ENCODE measurements at places on chromosomes 4 and X.

- H3K27me3 ChIP-seq = no peaks in the 10 kb centered on the region
- H3K4me3 ChIP-seq = no peak overlapping the region
- H3K4me1 ChIP-seq = no peaks in the 10 kb centered on the region
- DNase-seq = no peak
- no peaks in the 10 kb centered on the region for H3K36me3 ChIP-seq
Measured at GRCh38 chr4:1215141-1216075, 33.5 kb downstream of the CTBP1 start.

DNA sequence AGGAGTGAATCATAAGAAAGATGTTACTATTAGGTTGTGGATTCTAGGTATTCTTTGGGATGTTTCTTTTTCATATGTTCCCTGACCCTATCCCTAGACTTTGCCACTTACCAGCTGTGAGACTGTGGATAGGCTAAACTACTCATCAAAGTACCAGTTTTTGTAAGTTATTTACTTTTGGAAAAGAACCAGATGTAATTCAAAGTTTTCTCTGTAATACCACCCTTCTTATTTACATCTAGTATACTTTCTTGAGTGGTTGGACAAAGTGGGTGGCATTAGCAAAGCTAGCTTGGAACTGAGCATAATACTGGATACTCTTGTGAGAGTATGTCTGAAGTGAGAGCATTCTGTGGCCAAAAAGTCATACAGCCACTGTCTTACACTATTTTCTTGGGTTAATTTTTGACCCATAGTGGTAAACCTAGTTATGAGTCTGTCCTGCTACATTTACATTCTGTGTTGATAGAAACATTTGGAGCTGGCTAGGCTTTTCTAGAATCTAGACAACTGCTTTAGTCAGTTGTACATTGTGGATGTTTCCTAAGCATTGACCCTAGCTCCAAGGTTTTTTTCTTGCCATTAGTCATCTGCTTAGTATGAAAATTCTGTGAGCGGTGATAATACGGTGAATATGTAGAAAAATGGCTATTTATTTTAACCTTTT, 41.7 kb downstream of the KDM6A start:
- H3K4me3 ChIP-seq = no peak overlapping the region
- DNase-seq = no peak
- no peaks in the 10 kb centered on the region for H3K27me3 ChIP-seq
- no peak overlapping the region for H3K27ac ChIP-seq

GRCh38 chr4:138522366-138522765, 280.2 kb upstream of the SLC7A11 start:
- H3K4me3 ChIP-seq = no peak overlapping the region
- no peaks in the 10 kb centered on the region for H3K36me3 ChIP-seq
- DNase-seq = peak; percentile 61
- no peaks in the 10 kb centered on the region for H3K27me3 ChIP-seq
- no peaks in the 10 kb centered on the region for H3K4me1 ChIP-seq

DNA sequence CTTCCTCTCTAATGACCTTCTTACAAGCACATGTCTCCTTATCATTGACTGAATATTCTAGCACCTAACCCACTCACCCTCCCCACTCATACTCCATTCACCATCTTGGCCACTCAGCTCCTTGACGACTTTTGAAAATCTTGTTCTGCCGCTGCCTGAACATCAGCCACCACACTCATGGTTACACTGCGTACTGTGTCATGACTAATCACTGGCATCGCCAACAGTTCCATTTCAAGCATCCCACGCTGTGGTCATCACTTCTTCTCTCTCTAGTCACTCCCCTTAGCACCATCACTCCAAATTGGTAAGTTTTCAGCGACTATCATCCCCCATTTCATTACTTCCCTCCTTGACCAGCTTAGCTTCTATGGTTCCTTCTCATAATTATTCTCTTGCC, 352.8 kb downstream of the MAPK10 start:
- no peak for DNase-seq
- no peaks in the 10 kb centered on the region for H3K27me3 ChIP-seq
- no peaks in the 10 kb centered on the region for H3K4me1 ChIP-seq
- no peak overlapping the region for H3K27ac ChIP-seq

- DNase-seq = no peak
- H3K27ac ChIP-seq = no peak overlapping the region
- no peak overlapping the region for H3K4me3 ChIP-seq
- peaks cover 22% of the 10 kb centered on the region for H3K4me1 ChIP-seq
- H3K36me3 ChIP-seq = no peaks in the 10 kb centered on the region
Measured at GRCh38 chrX:134607523-134607922, 50.7 kb downstream of the PLAC1 start.

DNA sequence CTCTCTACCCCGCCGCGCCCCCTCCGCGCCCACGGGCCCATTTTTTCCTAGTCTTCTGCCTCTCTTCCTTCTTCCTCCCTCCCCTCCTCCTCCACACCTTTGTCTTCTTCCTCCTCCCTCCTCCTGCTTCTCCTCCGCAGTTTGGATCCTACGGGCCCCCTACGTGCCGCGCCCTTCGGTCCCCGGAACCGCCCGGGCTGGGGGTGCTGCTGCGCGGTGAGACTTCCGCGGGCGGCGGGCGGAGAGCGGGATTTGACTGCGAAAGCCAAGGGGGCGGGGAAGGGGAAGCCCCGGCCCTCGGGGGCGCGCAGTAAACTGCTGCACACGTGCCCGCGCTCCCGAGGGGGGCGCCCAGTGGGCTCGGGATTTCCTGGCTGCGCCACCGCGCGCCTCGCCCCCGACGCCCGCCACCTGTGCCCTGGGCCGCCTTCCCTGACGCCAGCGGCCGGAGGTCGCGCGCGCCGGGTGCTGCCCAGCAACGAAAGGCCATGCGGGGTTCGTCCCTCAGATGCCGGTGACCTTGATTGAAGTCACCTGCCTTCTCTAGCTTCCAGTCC, 3.3 kb upstream of the NKX3-2 start:
- DNase-seq = no peak
- no peak overlapping the region for H3K27ac ChIP-seq
- peaks cover 8% of the 10 kb centered on the region for H3K4me1 ChIP-seq
- peaks cover 25% of the 10 kb centered on the region for H3K27me3 ChIP-seq
- H3K4me3 ChIP-seq = peak overlapping the region; percentile 61

- no peaks in the 10 kb centered on the region for H3K27me3 ChIP-seq
- H3K36me3 ChIP-seq = no peaks in the 10 kb centered on the region
- DNase-seq = peak; percentile 49
- H3K4me3 ChIP-seq = no peak overlapping the region
- 0 out of 2 replicates have a peak, but pooled peaks cover 4% of the 10 kb centered on the region for H3K4me1 ChIP-seq
Measured at GRCh38 chr4:28277931-28278330, 1417.3 kb downstream of the STIM2 start.

GRCh38 chrX:112835019-112835418, 5.6 kb downstream of the AMOT start:
- no peak for DNase-seq
- no peaks in the 10 kb centered on the region for H3K4me1 ChIP-seq
- H3K27me3 ChIP-seq = no peaks in the 10 kb centered on the region
- no peak overlapping the region for H3K4me3 ChIP-seq
- no peaks in the 10 kb centered on the region for H3K36me3 ChIP-seq
- no peak overlapping the region for H3K27ac ChIP-seq

GRCh38 chr4:186826846-186827533, 103.3 kb upstream of the FAT1 start:
- H3K27me3 ChIP-seq = no peaks in the 10 kb centered on the region
- H3K27ac ChIP-seq = no peak overlapping the region
- H3K4me3 ChIP-seq = no peak overlapping the region
- no peaks in the 10 kb centered on the region for H3K36me3 ChIP-seq
- no peaks in the 10 kb centered on the region for H3K4me1 ChIP-seq
- no peak for DNase-seq

DNA sequence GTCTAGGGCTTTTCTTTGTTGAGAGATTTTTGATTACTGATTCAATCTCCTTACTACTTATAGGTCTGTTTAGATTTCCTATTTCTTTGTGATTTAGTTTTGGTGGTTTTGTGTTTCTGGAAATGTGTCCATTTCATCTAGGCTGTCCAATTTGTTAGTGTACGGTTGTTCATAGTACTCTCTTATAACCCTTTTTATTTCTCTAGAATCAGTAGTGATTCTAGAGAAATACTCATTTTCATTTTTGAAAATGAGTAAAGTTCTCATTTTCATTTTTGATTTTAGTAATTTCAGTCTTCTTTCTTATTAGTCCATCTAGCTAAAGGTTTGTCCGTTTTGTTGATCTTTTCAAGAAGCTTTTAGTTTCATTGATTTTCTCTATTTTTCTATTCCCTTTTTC, 7.5 kb downstream of the IL13RA1 start:
- H3K27ac ChIP-seq = no peak overlapping the region
- H3K36me3 ChIP-seq = no peaks in the 10 kb centered on the region
- DNase-seq = no peak
- H3K4me1 ChIP-seq = peaks cover 13% of the 10 kb centered on the region
- H3K4me3 ChIP-seq = no peak overlapping the region
- no peaks in the 10 kb centered on the region for H3K27me3 ChIP-seq

DNA sequence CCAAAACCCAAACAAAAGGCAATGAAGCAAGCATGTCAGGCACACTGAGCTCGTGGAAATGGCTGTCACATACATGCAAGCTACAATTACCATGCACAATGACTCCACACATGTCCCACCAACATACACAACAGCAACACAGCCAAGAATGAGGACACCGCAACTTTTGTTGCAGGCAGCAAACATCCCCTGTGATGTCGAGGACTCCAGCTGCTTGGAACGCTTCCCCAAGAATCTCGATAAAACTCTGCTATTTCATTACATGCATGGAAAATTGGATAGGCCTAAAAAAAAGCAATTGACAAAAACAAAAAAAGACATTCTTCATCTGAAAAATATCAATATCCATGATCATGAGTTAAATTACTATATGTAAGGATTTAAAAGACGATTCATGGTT, 11.8 kb downstream of the ANOS1 start:
- H3K27me3 ChIP-seq = no peaks in the 10 kb centered on the region
- no peaks in the 10 kb centered on the region for H3K4me1 ChIP-seq
- H3K27ac ChIP-seq = no peak overlapping the region
- H3K36me3 ChIP-seq = no peaks in the 10 kb centered on the region
- no peak overlapping the region for H3K4me3 ChIP-seq

DNA sequence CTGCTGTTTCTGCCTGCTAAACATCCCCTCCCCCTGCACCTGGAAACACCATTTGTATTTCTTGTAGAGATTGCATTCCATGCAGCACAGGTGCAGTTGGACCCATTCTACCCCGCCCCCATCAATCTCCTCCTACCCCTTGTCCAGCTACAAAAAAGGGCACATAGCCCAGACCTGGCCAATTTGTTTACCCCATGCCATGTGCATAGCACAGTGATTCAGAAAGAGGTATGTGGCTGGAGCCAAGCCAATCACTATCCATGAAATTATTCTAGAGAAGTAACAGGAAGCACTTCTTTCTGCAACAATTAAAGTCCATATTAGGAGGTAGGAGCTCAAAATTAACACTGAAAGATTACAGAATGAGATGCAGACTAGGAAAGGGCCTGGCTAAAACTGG, 20.2 kb upstream of the TMEM184C start:
- H3K4me1 ChIP-seq = peaks cover 15% of the 10 kb centered on the region
- no peak overlapping the region for H3K4me3 ChIP-seq
- DNase-seq = peak; percentile 90
- no peaks in the 10 kb centered on the region for H3K36me3 ChIP-seq

- H3K27me3 ChIP-seq = no peaks in the 10 kb centered on the region
- H3K27ac ChIP-seq = no peak overlapping the region
- H3K4me1 ChIP-seq = peaks cover 13% of the 10 kb centered on the region
- H3K36me3 ChIP-seq = no peaks in the 10 kb centered on the region
- no peak overlapping the region for H3K4me3 ChIP-seq
- DNase-seq = no peak
Measured at GRCh38 chr4:153322791-153323190, 21.7 kb upstream of the MND1 start.

GRCh38 chr4:177441061-177441802, 1.0 kb downstream of the AGA start:
- peak overlapping the region; percentile 88 for H3K4me3 ChIP-seq
- peaks cover 12% of the 10 kb centered on the region for H3K4me1 ChIP-seq
- peak overlapping the region; percentile 86 for H3K27ac ChIP-seq
- H3K36me3 ChIP-seq = no peaks in the 10 kb centered on the region

GRCh38 chr4:94897023-94897422, 139.3 kb downstream of the BMPR1B start:
- no peak overlapping the region for H3K4me3 ChIP-seq
- no peaks in the 10 kb centered on the region for H3K4me1 ChIP-seq
- DNase-seq = no peak
- H3K36me3 ChIP-seq = no peaks in the 10 kb centered on the region

DNA sequence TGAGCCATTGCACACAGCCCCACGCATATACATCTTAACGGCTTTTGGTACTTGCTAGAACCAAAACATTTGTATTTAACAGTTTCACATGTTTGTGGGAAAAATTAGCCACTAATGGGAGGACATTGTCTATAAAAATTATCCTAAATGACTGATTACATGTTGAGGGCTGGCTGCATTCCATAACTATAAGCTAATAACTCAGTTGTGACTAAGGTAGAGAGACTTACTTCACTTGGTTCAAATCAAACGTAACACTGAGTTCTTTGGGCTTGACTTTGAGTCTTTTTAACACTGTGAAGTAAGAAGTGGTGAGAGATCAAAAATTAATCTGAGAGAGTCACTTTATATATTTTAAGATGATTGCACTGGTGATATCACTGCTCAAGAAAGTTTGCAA, 47.9 kb upstream of the PGRMC2 start:
- H3K4me3 ChIP-seq = no peak overlapping the region
- no peaks in the 10 kb centered on the region for H3K36me3 ChIP-seq
- H3K4me1 ChIP-seq = peaks cover 19% of the 10 kb centered on the region
- no peaks in the 10 kb centered on the region for H3K27me3 ChIP-seq
- H3K27ac ChIP-seq = no peak overlapping the region

DNA sequence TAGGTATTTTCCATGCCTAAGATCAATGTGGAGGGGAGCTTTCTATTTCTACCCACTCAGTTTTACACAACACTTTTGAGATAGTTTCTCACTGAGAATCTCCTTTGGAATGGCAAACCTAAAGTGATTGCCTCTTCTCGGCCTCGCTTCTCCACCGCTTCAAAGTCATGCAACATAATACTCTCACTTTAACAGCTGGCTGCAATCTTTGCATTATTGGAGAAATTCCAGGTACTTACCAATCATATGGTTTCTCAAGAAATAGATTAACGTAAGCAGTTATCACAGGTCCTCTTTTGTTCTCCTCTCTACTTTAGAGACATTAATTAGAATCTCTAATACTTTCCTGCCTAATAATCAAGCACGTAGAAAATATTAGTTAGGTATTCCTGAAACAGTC, 3.7 kb upstream of the IL13RA2 start:
- DNase-seq = no peak
- H3K4me3 ChIP-seq = no peak overlapping the region
- H3K36me3 ChIP-seq = no peaks in the 10 kb centered on the region
- H3K27me3 ChIP-seq = no peaks in the 10 kb centered on the region
- H3K4me1 ChIP-seq = peaks cover 55% of the 10 kb centered on the region

- H3K36me3 ChIP-seq = no peaks in the 10 kb centered on the region
- no peak overlapping the region for H3K4me3 ChIP-seq
- H3K27me3 ChIP-seq = no peaks in the 10 kb centered on the region
- H3K27ac ChIP-seq = no peak overlapping the region
Measured at GRCh38 chr4:100022792-100023222, 72.7 kb upstream of the H2AZ1 start.

GRCh38 chr4:126798214-126798613, 834.5 kb upstream of the INTU start:
- H3K4me1 ChIP-seq = no peaks in the 10 kb centered on the region
- no peak for DNase-seq
- H3K27me3 ChIP-seq = no peaks in the 10 kb centered on the region
- no peak overlapping the region for H3K4me3 ChIP-seq

GRCh38 chrX:3271183-3271833, 75.1 kb downstream of the MXRA5 start:
- no peak overlapping the region for H3K27ac ChIP-seq
- H3K4me1 ChIP-seq = no peaks in the 10 kb centered on the region
- H3K36me3 ChIP-seq = no peaks in the 10 kb centered on the region
- no peak for DNase-seq

Measured in PC-3 (cell line).